ENCODE measurements at places on chromosomes 3 and 15.
A peak's percentile ranks its signal among the peaks of the same experiment; 100 is the strongest.

GRCh38 chr3:176554791-176555654 lies 642.3 kb downstream of the TBL1XR1 start:
- DNase-seq, result no peak

- DNase-seq, result peak; percentile 51
These were observed 42.8 kb downstream of the MYO5C start for GRCh38 chr15:52252781-52253180.

DNA sequence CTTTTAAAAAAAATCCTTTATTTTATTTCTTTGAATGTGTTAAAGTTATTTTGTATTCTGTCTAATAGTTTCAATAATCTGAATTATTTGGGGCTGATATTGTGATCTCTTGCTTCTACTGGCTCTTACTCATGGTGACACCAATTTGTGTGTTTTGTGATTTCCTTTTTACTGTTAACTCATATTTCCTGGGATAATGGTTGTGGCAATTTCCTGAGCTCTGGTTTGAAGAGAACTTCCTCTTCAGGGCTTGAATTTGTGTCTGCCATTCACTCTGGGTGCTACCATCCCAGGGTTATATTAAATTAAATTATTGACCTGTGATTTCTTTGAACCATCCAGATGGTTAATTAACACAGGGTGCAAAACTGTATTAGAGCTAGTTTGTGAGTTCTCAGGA lies 60.4 kb upstream of the RNF7 start:
- no peak for DNase-seq

DNA sequence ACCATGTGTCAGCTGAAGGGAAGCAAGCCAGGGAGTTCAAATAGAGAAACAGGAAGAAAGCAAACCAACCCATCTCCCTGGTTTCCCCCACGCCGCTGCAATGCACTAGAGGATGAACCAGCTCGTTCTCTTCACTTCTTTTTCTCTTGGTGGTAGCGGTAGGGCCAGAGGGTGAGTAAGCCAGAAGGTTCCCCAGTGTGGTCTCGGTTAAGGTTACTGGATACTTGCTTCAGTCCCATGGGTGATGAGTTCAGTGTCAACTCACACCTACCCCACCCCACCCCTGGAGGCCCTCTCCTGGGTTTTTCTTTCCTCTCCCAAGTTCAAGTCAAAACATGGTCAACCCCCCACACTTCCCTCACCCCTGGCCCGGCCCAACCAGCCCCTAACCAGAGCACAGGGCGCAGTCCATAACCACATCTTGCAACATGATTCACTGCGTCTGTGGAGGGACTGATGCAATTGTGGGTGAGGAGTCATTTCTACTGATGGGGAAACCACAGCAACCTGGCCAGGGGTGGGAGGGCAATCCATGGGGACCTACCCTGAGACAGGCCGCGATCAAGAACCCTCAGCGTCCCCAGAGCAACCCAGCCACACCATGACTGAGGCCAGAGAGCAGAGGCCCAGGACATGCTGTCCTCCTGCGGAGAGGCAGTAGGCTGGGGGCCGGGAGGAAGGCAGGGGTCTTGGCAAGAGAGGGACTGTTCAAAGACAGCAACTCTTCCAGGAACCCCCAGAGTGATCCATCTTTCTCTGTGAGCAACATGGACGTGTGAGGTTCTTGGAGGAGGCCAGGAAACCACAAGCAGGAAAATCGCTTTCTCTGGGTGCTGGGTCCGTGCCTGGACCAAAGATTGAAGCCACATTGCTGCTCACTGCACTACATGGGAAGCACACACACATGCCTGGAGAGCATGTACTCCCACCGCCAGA lies 276.6 kb downstream of the UACA start:
- peak; percentile 91 for DNase-seq

DNA sequence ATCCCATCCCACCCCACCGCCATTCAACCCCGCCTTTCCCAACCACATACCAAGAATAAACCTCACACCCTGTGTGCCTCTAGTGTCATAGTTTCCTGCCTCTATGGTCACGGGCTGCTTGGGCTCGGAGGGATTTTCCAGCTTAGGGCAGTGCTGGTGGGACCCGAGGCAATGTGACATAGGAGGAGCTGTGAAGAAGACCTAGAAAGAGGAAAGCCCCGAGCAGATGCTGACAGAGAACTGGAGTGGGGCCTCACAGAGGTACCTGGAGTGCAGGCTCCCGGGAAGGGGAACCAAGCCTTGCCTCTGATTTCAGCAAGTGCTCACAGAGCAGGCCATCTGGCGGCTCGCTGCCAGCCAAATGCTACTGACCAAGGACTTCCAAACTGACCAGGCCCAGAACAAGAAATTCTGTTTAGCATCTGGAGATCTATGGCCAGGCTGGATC lies 27.5 kb downstream of the BHLHE40 start:
- DNase-seq, result peak; percentile 95

- DNase-seq, result no peak
These were observed 14.1 kb downstream of the SOX2 start for GRCh38 chr3:181725830-181726229.

GRCh38 chr3:48034000-48034516 lies 17.8 kb upstream of the MAP4 start:
- DNase-seq, result peak; percentile 27

DNA sequence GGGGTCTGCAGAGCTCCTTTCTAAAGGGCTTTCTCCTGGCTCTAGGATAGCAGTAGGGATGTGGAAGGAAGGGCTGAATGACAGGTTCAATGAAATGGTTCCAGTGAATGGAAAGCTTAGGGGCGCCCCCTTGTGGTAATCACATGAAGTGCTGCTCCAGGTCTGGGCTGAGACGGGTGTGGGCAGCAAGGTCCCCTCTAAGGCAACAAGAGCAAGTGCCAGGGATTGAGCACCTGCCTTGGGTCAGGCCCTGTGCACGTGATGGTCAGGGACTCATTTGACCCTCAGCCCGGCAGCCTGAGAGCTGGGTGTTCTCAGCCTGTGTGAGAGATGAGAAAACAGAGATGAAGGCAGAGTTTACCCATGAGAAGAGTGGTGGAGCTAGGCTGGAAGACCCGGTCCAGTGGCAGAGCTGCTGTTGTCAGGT lies 12.1 kb upstream of the CX3CR1 start:
- peak; percentile 86 for DNase-seq

- no peak for DNase-seq
These were observed 34.0 kb downstream of the XXYLT1 start for GRCh38 chr3:195236801-195237570.

DNA sequence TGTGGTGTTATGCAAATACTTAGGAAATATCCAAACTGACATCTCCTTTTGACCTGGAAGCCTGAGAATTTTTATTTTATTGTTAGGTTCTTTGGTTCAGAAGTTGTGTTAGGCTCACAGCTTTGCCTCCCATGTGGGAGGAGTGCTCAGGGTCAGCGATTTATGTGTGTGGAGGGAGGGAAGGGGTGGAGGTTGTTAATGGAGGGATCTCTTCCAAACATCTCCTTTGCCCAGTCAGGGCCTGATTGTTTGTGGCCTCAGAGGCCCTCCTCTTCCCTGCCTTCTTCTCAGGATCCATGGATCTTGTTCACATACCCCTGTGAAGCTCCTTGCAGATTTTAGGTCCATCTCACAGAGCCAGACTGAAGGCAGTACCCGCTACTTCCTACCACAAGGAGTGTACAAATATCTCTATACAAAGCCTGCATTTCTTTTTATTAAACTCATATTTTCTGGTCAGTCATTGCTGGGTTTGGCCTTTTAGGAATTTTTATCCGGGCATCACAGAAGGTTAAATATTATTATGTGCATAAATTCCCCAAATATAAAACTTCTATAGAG lies 40.3 kb downstream of the BBX start:
- no peak for DNase-seq

DNA sequence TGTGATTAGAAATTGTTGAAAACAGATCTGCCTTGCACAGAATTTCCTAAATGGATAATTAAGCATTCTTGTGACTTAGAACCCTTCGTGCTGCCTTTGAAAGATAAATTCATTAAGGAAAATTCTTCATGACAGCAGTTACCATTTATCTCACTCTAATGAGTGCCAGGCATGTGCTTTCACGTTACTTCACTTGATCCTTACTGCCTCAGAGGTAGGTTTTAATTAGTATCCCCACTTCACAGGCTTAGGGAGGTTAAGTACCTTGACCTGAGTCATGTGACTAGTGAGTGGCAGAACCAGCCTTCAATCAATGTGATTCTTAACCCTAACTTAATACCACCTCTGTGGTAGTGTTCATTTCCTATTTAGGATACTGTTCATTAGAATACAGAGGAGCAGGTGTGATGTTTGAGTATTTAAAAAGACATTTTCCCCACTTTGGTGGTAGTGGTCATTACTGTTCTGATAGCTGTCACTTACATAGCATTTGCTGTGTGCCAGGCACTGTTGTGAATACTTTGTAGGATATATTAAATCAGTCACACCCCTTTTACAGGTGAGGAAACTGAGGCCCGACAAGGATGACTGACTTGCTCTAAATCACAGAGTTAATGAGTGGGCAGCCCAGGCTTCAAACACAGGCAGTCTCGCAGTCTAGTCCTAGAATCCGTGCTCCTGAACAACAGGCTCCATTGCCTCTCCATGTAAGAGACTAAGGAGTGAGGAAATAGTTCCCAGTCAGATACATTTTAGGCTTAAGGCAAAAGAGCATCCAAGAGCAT lies 57.9 kb downstream of the RLBP1 start:
- DNase-seq, result no peak

DNA sequence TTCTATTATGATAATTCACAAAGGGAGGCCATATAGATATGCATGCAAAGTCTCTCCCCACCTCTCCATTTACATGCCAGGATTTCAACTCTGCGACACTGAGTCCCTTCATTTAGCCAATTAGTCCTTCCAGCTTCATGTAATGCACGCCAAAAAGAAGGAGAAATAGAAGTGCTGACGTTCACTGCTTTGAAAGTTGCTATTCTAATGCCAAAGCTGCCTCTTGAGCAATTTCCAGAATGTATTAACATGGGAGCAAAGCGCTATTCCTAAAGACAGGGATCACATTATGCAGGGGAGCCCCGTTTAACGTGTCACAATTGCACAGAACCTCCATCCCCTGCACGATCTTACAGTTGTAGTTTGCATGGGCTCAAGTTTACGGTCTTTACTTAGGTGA lies 130.5 kb downstream of the TIGIT start:
- DNase-seq, result no peak

GRCh38 chr3:28850186-28850585 lies 430.7 kb upstream of the RBMS3 start:
- no peak for DNase-seq

- DNase-seq, result no peak
These were observed 286.3 kb downstream of the FAM43A start for GRCh38 chr3:194971965-194972364.

DNA sequence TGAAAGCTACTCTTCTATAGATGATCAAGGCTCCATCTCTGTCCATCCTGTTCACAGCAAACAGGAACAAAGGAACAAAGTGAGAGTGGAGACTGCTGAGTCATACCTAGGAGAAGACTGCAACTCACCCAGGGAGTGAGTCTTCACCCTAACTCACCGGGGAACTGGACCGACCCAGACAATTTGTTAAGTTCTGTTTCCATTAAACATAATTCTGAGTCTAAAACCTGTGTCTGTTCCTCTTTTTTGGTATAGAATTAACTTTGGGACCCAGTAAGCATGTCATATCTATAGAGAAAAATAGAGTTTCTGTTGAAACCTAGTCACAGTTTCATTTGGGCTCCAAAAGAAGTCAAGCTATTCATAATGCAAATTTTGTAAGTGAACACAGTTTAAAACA lies 21.6 kb downstream of the CCDC80 start:
- DNase-seq, result no peak

DNA sequence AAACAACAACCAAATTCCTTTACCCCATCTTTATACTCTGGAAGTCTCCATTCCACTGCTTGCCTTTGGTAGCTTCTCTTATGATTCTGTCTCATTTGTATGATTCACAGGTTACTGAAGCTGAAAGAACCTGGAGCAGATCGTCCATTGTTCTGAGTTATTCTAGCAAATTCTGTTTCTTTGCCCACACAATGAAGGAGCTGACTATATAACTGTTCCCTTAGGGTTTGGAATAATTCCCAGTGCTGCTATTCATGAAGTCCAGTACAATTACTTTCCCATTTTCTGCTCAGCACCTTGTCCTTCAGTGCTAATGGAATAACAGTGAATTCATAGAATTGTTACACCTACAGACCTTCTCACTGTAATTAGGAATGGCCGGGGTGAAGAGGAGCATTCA lies 167.8 kb downstream of the CHST2 start:
- DNase-seq, result no peak

GRCh38 chr15:58459045-58459444 lies 27.3 kb downstream of the LIPC start:
- DNase-seq, result no peak

DNA sequence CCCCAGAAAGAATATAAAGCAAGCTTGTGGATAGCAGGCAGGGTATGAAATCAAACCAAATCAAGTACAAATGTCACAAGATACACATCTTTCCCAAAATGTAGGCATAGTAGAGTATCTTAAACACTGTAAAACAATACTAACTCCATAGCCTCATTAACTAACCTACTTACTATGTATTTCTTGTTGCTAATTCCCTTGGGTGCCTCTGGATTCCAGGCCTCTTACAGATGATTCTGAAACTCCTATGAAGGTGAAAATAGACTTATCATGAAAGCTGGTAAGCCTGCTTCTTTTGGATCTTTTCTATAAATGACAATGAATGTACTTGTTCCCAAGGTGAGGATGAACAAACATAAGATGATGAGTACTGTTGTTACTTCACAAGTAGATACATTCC lies 93.8 kb downstream of the FRMD5 start:
- no peak for DNase-seq

GRCh38 chr15:40241269-40242212 lies 2.7 kb downstream of the PAK6 start:
- DNase-seq, result no peak

GRCh38 chr3:149481056-149481455 lies 6.6 kb downstream of the TM4SF4 start:
- no peak for DNase-seq

GRCh38 chr3:106797461-106797860 lies 579.8 kb upstream of the CCDC54 start:
- no peak for DNase-seq

DNA sequence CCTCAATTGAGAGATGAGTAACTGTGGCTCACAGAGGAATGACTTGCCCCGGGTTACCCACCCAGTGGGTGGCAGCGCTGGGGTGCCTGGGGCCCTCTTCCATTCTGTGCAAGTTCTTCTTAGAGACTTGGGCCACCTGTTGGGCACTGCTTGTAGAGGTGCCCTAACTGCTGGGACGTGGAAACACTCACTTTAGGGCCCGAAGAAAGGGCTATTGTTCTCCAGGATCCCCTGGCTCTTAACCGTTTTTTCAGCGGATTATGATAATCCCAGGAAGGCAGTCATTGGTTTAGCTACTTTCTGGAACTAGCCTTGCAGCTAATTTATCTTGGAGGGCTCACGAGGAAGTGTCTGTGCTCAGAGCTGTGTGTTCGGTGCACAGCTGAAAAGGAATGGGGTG lies 66.0 kb upstream of the GCNT3 start:
- no peak for DNase-seq

DNA sequence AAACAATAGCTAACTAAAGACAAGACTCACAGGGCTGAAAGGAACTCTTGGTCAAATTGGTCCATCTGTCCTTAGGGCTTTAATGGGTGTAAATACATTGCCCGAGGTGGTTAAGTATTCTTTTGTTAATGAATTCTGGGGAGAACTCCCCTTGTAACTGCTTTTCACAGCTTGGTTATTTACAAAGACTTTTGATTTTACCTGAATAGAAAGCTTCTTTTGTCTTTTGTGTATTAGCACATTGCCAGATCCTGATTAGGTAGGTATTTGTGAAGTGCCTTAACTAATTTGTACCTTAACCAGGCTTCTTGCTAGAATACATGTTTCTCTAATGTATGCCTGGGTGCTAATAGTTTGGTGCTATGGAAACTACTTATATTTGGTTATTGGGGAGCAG lies 14.0 kb downstream of the CHD2 start:
- DNase-seq, result no peak

Measured in activated CD4-positive, alpha-beta T cell treated with anti-CD3 and anti-CD28 coated beads, Interleukin-2, Interleukin-6, amounts not matched to agents 100 ng/mL and 50 ng/mL, durations not matched to agents 16 hours and 8 hours (primary cell).